ENCODE measurements at places on chromosomes 7 and 10.
A peak's percentile ranks its signal among the peaks of the same experiment; 100 is the strongest.

- DNase-seq: no peak
Measured at GRCh38 chr7:108037741-108038140, 34.8 kb upstream of the LAMB1 start.

- DNase-seq: no peak
Measured at GRCh38 chr7:40120020-40120419, 14.4 kb downstream of the MPLKIP start.

- DNase-seq: peak; percentile 24
Measured at GRCh38 chr10:58518775-58519174, 6.1 kb downstream of the BICC1 start.

DNA sequence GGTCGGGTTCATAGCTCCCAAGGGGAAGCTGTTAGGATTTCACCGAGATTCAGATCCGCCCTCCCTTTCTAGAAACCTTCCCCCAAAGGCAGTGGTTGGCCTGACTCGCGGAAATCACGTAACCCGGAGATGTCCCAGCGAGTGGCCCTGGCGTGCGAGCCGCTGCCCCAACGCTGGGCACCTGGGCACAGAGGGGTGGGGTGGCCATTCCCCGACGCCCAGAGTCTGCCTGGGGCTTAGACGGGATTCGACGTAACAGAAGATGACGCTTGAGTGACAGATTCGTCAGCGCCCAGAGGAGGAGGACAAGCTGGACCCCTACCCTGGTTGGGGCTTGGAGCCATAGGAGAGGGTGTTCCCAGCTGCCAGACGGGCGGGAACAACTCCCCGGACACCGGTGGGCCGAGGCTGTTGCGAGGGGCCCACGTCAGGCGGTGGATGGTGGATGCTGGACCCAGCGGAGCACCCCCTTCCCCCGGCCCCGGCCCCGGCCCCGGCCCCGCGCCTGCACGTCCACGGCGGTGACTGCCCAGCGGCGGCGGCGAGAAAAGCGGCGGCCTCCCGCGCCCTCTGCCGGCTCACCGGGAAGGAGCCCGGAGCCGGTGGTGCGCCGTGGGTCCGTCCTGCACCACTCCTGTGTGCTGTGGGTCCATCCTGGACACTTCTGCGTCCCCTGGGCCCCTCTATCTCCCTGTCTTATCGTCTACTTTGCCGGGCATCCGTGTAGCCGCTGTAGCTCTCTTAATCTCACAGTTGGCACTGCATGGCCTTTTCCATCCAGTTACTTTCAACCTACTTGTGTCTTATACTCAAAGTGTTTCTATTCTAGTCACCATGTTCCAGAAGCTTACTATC, 35.4 kb upstream of the KNDC1 start:
- DNase-seq: no peak

DNA sequence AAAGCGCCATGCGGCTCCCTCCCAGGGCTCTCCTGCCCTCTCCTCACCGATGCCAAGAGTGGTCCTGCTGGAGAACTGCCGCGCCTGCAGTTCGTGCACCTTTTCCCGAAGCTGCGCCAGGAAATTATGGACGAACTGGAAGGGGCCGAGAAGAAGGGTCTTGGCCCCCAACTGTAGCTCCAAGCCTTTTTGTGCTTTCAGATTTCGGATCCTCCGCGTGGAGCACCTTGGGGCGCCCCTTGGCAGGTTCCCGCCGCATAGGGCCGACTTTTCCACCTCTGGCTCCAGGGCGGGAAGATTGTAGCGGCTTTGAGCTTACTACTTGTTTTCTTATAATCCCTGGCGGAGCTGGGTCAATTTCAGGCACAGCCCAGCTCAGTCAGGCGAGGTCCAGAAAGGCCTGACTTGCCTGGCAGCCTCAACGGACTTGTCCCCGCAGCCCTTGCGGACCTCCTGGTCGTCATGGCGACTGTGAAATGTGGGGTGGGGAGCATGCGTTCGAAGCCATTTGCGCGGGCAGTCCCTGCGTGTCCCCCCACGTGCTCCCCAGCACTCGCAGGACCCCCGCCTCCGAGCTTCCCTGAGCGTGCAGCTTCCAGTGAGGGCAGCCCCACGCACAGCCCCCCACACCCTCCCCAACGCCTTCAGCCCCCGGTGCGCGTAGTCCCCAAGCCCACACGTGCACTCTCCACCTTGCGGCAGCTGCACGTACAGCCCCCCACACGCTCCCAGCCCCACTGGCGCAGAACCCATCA, 129.9 kb downstream of the KBTBD2 start:
- no peak for DNase-seq

GRCh38 chr7:116588641-116589594, 64.1 kb downstream of the CAV1 start:
- peak; percentile 70 for DNase-seq

DNA sequence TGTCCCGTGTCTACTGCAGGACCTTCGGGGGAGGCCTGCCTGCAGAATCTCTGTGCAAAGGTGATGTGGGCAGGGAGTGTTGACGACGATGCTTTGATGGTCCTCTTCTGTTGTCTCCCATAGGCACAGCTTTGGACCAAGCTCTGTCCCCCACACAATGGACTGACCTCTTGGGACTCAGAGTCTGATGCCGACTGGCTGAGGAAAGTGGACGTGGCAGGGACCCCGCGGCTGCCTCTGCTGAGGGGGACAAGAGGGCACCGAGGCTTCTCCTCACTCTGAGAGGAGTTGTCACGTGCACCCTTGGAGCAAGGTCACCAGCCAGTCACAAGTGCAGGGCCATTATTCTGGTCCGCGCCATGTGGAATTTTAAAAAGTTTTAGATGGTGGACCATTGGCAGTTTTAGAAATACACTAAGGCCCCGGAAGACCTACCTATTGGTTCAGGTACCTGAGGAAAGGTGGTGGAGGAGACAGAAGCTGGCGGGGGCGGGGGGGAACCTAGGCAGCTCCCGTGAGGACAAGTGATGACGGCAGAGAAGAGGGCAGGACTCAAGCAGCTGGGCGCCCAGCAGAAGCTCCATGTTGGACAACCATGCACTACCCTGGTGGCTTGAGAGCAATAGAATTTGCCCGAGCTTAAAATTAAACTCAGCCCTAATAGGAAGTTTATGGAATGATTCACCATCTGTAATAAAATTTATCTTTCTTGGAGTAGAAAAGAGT, 331.4 kb downstream of the PTPRN2 start:
- no peak for DNase-seq

DNA sequence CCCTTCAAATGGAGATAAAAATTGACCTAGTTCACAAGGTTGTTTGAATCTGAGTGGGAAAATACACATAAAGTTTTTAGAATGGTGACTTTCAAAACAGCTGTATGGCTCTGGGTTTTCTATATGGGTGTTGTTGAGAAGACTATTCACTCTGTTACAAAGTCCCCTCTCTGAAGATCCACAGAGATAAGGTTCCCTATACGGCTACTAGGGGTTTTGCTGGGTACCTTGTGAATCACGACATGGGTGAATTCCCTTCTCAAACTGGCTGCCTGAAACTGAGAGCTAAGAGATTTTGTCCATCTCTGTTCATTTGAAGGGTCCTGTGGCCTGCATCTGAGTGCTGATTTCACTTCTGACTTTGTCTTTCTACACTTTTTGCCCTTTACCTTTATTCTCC, 11.8 kb upstream of the SLC13A1 start:
- DNase-seq: no peak

DNA sequence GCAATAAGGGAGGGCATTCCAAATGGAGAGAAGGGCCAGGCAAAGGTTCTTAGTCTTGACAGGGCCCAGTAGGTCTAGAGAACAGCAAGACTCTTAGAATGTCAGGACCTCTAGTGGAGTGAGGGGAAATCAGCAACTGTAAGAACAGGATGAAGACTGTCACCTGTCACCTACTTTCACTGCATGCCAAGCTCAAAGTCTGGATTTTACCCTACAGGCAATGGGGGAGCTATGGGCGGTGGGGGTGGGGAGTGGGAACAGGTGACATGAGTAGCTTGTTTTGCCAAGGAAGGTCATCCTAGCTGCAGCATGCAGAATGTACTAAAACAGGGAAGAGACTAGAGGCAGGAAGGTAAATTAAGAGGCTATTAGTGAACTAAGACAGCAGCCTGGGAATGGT, 18.3 kb downstream of the GOT1 start:
- no peak for DNase-seq

DNA sequence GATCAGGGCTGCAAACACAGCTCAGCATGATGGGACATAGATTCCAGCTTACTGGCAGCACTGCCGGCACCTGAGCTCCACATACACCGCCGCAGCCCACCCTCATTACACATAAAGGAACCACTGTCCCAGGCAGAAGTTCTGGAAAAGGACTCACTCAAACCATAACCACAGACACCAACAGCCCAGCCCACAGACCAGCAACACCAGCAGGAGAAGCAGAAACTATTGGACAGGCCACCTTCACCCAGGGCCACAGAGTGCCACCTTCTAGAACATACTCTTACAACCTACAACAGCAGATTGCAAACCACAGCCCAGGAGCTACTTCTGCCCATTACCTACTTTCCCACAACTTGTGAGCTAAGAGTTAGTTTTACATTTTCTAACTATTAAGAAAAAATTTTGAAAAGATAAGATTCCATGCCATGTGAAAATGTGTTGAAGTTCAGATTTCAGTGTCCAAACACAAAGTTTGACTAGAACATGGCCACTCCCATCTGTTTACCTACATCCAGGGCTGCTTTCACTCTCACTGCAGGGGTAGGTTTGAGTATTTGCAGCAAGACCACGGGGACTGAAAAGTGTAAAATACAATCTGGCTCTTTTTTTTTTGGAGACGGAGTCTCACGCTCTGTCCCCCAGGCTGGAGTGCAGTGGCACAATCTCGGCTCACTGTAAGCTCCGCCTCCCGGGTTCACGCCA, 153.0 kb downstream of the TNS3 start:
- no peak for DNase-seq

DNA sequence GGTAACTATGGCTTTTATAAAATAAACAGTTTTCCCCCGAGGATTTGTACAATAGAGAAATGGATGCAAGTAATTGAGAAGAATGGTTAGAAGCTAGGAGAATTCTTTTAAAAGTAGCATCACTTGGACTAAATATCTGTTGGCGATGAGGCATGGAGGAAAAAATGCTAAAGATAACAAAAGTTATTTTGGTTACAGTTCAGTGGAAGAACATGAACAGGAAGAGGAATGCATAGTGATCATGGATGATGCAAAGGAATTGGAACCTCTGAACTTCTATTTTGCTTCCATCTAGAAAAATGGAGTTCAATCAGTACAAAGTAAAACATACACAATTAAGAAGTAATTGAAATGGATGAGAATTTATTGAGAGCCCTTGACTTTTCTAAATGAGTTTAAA, 32.9 kb downstream of the ENTPD1 start:
- peak; percentile 47 for DNase-seq

- DNase-seq: no peak
Measured at GRCh38 chr7:138304071-138304320, 156.1 kb upstream of the TRIM24 start.

- no peak for DNase-seq
Measured at GRCh38 chr10:45006276-45007030, 5.7 kb downstream of the ZNF22 start.

- no peak for DNase-seq
Measured at GRCh38 chr7:129188892-129189660, 643 bp downstream of the SMO start.

- DNase-seq: no peak
Measured at GRCh38 chr10:108620821-108621534, 1302.3 kb downstream of the XPNPEP1 start.

DNA sequence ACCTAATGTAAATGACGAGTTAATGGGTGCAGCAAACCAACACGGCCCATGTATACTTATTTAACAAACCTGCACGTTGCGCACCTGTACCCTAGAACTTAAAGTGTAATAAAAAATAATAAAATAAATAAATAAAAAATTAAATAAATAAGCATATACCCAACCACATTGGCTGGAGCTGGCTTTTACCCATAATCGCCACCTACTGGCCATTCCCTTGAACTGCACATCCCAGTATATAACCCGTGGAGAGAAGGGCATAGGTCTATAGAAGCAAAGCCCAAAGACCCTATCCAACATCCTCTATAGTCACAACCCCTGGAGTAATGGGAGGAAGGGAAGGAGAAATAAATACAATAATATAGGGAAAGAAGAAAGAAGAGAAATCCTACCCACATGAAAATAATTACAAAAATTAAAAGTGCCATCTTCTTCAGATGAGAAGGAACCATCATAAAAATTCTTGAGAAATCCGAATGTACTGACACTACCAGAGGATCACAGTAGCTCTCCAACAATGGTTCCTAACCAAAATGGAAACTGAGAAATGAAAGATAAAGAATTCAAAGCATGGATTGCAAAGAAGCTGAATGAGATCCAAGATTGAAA, 65.6 kb downstream of the TWIST1 start:
- DNase-seq: no peak

GRCh38 chr7:131466735-131467365, 89.6 kb downstream of the PODXL start:
- DNase-seq: no peak

DNA sequence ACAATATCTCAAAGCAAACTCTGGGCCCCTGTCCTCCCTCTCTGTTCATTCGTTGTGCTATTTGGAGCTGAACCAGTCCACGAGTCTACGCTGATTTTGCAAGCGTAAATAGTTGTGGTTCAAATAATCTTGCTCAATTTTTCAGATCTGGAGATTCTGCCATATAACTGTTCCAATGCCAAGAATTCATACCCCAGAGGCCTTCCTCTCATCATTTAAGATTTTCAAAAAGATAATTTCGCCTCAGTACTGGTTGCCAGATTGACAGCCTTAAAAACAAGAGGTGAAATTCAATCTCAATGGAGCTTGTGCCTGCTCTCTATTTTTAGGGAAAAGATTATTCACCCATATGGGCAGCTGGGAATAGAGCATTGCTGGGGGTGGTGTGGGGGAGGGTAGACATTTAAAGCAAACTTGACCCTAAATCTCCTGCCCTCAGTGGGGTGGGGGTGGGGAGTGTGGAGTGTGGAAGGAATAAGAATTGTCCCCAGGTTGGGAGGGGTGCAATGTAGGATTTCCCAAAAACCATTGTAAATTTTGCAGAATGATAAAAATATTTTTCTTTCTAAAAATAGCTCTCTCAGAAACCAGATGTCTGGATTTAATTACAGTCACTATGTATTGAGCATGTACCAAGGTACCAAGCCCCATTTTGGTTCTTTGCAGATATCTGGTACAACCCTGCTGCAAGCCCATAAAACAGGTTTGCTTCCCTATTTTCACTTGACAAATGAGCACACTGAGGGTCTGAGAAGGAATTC, 104.7 kb upstream of the EEPD1 start:
- peak; percentile 97 for DNase-seq

- DNase-seq: peak; percentile 68
Measured at GRCh38 chr10:113423981-113424721, 128.7 kb upstream of the HABP2 start.

DNA sequence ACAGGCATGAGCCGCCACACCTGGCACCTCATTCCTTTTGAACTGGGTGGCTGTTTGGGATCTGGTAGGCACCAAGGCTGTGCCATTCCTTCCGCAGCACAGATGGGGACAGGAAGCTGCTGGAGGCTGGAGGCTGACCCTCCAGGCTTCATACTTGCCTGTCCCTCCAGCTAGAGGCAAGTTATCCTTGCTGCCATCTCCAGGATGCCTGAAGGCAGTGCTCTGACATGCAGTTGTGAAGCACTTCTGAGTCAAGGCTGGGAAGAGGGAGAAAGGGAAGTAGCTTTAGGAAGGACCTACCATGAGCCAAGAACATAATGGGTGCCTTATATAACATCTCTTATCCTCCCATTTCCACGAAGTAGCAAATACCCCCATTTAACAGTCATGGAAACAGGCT, 9.5 kb downstream of the MARVELD1 start:
- no peak for DNase-seq

GRCh38 chr10:33041783-33042437, 83.9 kb upstream of the ITGB1 start:
- DNase-seq: no peak

GRCh38 chr10:26857991-26858706, 2.6 kb downstream of the ABI1 start:
- peak; percentile 31 for DNase-seq

GRCh38 chr10:89163265-89163995, 43.7 kb downstream of the CH25H start:
- DNase-seq: peak; percentile 59

Data from fibroblast of skin of abdomen (primary cell).